D721Med (cell line): ENCODE measurements at places on chromosomes 4 and X.

DNA sequence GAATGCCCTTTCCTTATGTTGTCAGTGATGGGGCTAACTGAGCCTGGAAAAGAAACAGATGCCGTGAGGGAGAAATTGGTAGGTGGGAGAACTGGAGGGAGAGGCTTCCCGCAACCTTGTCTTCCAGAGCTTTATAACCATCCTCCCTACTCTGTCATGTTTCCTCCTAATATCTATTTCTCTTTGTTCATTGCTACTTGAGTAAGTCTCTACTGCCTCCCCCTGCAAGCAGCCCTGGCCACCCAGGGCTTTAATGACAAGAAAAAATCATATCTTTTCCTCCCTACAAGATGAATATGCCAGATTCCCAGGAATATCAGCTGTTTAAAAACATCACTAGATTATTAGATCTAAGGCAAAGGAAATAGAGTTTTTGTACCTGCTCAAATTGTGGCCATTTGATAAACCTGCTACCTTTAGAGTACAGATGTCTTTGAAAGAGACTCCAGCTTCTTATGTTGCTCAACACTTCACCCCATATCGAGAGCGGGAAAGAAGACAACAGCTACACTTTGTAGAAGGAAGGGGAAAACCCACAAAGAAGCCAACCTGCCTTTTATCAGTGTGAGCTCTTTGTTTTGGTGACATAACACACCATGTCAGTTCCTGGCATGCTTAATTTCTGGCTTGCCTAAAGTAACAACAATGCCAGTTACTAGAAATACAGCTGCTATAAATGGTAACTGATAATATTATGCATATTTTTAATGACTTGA lies 186.6 kb upstream of the LEF1 start:
- DNase-seq = no peak

DNA sequence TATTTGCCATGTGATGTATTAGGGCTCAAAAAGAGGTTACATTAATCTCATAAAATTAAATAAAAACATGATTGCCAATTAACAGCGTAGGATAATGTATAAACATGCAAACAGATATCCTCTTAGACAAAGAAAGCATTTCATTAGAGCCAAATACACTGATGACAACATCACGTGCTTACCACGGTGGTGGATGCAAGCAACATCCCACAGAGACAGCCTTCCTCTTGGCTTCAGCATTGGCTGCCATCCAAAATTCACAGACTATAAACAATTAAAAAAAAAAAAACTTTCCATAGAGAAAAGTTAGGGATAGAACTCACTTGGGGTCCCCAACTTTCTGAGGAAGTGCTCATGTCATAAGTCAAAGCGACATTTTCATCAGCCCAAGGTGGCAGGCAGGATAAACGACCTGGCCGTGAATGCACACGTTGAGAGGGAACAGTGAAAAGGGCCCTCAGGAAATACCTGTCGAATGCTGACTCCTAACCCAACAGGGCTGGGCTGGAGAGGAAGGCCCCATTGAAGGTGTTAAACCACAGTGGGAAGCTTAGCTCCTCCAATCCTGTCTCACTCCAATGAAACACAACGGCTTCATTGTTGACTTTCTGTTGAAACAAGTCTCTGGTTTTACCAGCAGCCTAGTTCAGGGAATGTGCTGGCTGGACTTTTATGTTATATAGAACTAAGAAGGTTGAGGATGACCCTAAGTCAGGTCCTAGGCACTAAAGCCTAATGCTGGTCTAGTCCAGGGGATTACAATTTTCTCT lies 48.4 kb downstream of the IDS start:
- DNase-seq = no peak

- DNase-seq = no peak
These were observed 73.9 kb upstream of the MED14 start for GRCh38 chrX:40809210-40809609.

DNA sequence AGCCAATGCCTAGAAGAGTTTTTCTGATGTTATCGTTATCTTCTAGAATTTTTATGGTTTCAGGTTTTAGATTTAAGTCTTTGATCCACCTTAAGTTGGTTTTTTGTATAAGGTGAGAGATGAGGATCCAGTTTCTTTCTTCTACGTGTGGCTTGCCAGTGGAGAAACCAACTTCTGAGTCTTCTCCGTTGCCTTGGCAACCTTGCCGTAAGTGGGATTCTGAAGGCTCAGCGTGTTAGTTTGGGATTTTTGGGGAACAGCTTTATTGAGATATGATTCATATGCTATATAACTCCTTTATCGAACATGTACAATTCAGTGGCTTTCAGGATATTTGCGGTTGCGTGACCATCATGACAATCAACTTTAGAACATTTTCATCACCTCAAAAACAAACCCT lies 17.7 kb downstream of the SMS start:
- DNase-seq = no peak

- DNase-seq = no peak
These were observed 146.5 kb upstream of the PLAC1 start for GRCh38 chrX:134804779-134805178.

- DNase-seq = no peak
These were observed 5.0 kb upstream of the MGST2 start for GRCh38 chr4:139660568-139661043.

- no peak for DNase-seq
These were observed 104.6 kb downstream of the NPFFR2 start for GRCh38 chr4:72136429-72136828.

GRCh38 chr4:183392377-183392776 lies 52.1 kb upstream of the CDKN2AIP start:
- no peak for DNase-seq

DNA sequence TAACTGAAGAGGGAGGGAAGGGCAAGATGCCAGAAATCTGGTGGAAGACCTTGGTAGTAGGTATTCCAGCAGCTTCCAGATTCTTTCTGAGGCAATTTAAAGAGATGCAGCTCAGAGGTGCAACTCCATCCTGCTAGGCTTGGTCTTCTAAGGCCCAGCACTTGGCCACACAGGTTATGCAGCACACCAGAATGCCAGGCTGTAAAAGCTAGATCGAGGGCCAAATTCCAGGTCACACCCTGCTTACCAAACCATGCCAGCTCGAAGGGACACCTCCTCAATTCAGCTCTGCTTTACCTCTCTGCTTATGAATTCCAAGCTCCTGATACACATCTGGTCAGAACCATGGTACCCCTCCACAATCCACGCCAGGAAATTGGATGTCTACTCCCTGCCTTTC lies 19.8 kb upstream of the ATXN3L start:
- no peak for DNase-seq

- no peak for DNase-seq
These were observed 72.2 kb downstream of the BLTP1 start for GRCh38 chr4:122224348-122224747.

DNA sequence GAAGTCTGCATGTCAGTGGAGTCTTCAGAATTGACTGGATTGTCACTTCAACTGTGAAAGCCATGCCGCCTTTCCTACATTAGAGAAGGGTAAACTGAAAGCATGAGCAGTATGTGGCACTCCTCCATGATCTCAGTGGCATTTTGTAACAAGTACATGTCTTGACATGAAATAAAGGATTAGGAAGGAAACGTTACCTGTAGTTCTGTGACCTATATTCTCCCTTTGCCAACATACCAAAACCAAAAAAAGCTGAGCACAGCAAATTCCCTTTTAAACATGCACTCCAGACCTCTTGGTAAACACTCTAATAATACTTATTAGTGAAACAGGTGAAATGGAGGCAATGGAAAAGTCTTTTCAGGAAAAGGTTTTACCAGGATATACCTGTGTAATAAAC lies 344.2 kb downstream of the GRIA2 start:
- no peak for DNase-seq

GRCh38 chr4:10733481-10734062 lies 49.0 kb upstream of the CLNK start:
- no peak for DNase-seq

DNA sequence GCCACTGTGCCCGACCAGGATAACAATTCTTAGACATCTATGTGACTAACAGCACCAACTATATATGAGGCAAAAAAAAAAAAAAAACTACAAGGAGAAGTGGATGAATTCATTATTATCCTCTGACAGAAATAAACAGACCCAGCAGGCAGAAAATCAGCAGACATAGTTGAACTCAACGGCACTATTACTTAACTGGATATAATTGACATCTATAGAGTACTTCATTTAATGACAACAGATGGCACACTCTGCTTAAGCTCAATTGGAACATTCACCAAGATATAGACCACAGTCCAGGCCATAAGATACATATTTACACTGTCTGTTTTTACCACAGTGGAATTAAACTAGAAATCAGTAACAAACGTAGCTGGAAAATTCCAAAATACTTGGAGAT lies 13.3 kb downstream of the CLDN22 start:
- DNase-seq = no peak

GRCh38 chr4:186029571-186030398 lies 39.2 kb upstream of the TLR3 start:
- no peak for DNase-seq

DNA sequence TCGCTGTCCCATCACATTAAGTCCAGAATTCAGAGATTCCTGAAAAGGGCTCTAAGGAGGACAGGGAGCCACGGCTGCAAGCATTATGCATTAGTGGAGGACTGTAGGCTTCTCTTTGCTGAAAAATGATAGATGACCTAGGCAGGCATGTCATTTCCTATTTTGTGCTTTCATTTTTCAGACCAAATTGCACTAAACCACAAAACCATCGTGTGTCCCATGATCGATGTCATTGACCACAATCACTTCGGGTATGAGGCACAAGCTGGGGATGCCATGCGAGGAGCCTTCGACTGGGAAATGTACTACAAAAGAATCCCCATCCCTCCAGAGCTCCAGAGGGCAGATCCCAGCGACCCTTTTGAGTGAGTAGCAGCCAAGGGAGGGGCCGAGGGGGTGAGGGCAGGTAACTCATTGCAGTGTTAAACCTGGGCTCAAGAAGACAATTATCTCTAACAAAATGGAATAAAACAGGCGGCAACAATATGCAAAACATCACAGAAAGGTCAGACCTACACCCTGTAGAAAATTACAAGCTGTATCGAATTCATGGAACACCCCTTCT lies 355.2 kb upstream of the GALNT7 start:
- DNase-seq = no peak

GRCh38 chrX:25726539-25726938 lies 411.6 kb upstream of the MAGEB18 start:
- no peak for DNase-seq

- DNase-seq = no peak
These were observed 46.0 kb downstream of the MAOA start for GRCh38 chrX:43702079-43702524.
